Stimulated activated CD4-positive, alpha-beta T cell treated with anti-CD3 and anti-CD28 coated beads, Interleukin-15, amount 100 ng/mL, for 1 hour (primary cell): ENCODE measurements at places on chromosomes 3 and 15.

DNA sequence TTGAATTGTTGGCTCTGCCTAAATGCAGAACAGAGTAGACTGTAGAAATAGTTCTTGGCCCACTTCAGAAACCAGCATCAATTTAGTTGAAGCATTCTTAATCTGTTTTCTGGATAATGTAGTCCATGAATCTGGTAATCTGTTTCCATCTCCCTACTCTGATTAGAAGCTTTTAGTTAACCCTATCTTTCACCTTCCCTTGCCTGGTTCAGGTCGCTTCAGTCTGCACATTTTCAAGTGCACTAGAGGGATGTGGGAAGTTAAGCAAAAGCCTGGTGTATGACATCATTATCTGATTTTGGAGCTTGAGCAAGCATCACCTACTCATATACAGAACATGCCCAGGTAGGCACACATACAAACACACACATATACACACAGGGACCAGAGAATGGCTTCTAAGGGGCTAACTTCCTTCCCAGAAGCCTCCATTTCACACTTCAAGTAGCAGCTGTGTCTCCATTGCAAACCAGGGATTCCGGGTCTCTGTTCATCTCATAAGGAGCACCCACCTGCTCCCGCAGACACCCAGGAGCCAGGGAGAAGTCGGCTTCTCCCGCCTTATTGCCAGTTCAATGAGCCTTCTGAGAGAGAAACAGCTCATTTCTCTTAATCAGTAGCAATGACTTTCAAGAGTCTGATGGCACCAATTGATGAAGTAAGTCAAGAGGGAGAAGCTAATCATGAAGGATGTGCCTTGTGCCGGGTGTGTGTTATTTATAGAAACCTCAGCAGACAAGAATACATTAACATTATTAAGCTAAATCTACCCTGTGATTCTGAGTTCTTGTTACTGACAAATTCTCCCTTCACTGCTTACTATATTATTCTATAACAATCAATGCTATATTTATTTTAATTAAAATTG lies 347.9 kb upstream of the STAC start:
- DNase-seq = no peak

DNA sequence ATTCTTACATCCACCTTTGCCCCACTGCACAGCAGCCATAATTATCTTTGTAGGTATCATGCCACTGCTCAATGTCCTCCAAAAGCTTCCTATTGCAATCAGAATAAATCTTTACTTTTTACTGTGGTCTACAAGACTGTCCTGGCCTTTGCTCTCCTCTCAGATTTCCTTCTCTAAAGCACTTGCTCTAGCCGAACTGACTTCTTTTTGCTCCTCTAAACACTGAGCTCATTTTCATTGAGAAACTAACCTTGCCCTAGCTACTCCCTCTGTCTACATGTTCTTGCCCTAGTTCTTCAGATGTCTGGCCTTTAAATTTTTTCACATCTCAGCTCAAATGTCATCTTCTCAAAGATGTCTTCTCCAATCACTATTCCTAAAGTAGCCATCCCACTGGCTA lies 342.8 kb downstream of the TBC1D5 start:
- DNase-seq = no peak

DNA sequence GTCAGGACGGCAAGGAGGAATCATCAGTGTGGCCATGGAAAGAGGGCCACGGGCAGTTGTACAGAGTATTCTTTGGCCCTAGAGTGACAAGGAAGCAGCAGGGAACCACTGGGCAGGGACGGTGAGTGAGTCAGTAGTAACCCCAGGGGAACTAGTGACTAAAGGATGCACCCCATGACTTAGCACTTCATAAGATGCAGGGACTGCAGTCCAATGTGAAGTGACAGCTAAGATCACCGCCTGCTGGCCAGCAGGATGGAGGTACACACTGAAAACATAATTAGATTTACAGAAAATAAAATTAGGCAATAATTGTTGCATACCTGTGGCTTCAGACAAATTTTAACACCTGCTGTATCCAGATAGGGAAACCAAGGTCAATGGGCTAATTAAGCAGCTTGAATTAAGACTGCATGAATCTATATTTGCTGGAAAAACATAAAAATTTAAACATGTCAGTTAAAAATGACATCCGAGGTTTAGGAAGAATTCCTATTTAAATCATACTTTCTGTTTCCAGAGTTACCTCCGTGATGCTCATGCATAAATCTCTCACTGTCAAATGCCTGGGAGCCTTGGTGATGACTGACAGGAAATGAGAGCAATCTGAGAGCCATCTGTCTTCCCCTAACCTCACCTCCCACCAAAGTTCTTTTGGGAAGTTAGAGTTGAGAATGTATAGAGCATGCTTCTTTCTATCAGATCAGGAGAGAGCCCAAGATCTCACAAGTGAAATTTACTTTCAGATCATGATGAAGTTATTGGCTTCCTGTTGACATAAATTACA lies 56.5 kb downstream of the DCLK3 start:
- no peak for DNase-seq

- DNase-seq = no peak
These were observed 93.0 kb upstream of the HES1 start for GRCh38 chr3:194042927-194043326.

- DNase-seq = no peak
These were observed 533.1 kb upstream of the CBLB start for GRCh38 chr3:106401666-106402490.

DNA sequence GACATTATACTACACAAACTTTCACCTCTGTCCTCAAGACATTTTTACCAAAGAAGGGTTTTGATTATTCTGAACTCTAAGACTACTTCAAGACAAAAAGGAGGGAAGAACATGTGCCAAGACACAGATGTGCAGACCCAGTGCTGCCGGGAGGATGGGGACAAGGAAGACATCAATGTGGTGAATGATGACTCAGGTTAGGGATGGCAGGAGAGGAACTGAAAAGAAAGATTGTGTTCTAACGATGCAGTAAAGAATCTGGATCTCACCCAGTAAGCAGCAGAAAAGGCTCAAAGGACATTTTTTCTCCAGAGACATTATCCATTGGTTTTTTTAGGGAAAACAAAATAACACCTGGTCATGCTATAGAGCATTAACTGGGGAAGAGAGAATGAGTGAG lies 449.9 kb upstream of the NR2F2 start:
- DNase-seq = no peak
